ENCODE measurements at places on chromosomes 16 and 17.

DNA sequence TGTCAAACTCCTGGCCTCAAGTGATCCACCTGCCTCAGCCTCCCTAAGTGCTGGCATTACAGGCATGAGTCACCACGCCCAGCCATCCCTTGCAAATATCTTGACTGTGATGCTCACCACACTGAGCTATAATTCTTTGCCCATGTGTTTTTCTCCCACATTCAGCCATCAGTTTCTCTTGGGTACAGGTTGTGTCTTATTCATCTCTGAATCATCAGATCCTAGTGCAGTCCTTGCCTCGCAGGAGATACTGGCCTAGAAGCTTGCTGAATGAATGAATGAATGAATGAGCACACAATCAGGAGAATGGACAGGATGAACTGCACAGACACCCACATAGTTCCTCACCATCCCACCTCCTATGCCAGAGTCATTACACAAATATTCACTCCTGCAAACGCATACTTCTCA lies 24.4 kb upstream of the ETV4 start:
- no peak for DNase-seq

DNA sequence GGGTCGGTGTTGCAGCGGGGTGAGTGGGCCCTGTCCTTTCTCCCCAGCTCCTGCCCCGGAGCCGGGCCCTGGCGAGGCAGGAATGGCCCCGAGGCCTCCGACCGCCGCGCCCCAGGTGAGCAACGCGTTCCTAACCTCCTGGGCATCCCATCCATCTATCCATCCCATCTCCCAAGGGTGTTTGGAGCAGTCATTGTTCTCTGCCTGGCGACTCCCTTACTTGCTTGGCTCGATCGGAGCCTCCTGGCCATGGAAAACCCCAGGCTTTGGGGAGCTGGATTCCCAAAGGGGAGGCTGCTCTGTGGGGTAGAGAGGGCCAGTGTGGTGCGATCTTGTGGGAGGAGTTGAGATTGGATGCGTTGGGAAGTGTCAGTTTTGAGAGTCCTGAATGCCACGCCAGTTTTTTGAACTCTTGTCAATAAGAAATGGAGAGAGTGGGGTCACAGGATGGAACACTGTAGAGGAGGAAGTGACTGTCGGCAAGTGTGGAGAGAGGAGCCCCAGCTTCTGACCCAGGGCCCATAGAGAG lies 684 bp downstream of the ZFP90 start:
- DNase-seq = no peak

GRCh38 chr17:64662774-64663367 lies 764 bp upstream of the SMURF2 start:
- DNase-seq = no peak

DNA sequence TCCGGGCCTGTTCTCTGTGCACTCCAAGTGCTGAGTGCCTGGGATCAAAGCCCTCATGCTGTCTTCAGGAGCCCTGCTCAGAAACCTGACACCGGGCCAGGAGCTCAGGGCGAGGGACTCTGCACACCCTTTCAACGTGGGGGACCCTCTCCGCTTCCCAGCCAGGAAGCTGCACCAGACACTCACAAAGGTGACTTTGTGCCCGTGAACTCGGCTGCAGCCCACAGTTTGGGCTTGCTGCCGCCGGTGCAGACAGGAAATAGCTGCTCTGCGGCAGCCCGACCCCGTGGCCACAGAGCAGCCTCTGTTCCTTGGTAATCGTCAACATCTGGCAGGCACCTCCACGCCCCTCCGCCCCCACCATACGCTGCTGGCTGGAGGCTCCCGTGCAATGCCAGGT lies 93.4 kb upstream of the METRNL start:
- no peak for DNase-seq
